Vein endothelial cell (primary cell): ENCODE measurements at places on chromosomes 7 and 10. TPM values are rescaled to one million over a fixed set of nuclear protein-coding genes. Genes with fewer than 3 reads are reported as not detected.

Gene PLXNA4
- total RNA-seq: 33.2 and 50.6 TPM in 2 replicates

Gene SFXN2
- total RNA-seq: 4.6 and 7.1 TPM in 2 replicates

Gene PCLO
- total RNA-seq: 3.8 and 3.9 TPM in 2 replicates

Gene FAM180A
- not detected in 2 replicates for total RNA-seq

Gene CUZD1
- 0.65 and 0.86 TPM in 2 replicates for total RNA-seq

Gene CCDC172
- not detected in 2 replicates for total RNA-seq

Gene GLCCI1
- total RNA-seq: 0.98 and 3.2 TPM in 2 replicates

Gene KAZALD1
- total RNA-seq: 0.33 and 0.57 TPM in 2 replicates

Gene SSC4D
- total RNA-seq: 0.38 and 0.65 TPM in 2 replicates

Gene ING3
- 22.5 and 28.4 TPM in 2 replicates for total RNA-seq

Gene POLR2J2
- total RNA-seq: 5.3 and 8.5 TPM in 2 replicates

Gene SLC18A2
- total RNA-seq: not detected in 2 replicates

Gene EBLN1
- total RNA-seq: not detected in 2 replicates

Gene HOXA5
- total RNA-seq: 5.9 and 13.6 TPM in 2 replicates

Gene SPDYE16
- total RNA-seq: under 0.01 TPM in 1 of 2 replicates, not detected in the other

Gene TEX47
- not detected in 2 replicates for total RNA-seq

Gene RBM48
- total RNA-seq: 7.2 and 8.5 TPM in 2 replicates

Gene HNRNPA2B1
- 140 and 169 TPM in 2 replicates for total RNA-seq

Gene AKR1C8
- not detected in 2 replicates for total RNA-seq
